Neural progenitor cell (in vitro differentiated cells): ENCODE measurements at places on chromosomes 12 and 14.

DNA sequence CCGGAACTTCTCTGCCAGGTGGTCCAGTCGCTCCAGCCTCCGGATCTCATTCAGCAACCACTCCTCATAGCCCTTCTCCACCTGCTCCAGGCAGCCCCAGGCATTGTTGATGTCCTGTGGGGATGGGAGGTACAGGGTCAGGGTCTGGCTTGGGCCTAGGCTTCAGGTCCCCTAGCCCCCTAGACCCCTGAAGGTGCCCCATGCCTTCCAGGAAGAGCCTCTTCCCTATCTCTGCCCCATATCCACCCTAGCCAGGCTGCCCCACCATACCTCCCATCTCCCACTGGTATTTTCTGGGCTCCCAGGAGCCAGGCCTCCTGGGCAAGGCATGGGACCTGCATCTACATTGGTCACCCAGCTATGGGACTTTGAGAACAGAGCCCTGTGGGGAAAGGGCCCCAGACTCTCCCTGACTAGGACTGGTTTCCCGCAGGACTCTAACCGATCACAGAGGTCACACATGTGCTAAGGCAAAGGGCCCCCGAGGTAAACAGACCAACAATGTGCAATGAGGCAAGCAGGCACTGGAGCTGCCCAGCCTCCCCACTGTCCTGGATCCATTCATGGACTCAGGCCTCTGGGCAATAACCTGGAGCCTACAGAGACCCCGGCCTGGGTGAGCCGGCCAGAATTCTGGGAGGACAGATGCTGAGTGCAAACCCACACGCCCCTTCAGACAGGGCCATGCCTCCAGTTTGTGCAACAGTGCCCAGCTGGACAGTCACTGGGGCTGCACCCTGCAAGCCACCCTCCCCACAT lies 88.8 kb downstream of the ACTN1 start:
- DNase-seq, result no peak

GRCh38 chr12:3455312-3455711 lies 35.7 kb upstream of the PRMT8 start:
- DNase-seq, result no peak

- no peak for DNase-seq
Measured at GRCh38 chr12:40390980-40391379, 166.2 kb downstream of the LRRK2 start.

GRCh38 chr12:99611599-99611998 lies 36.0 kb upstream of the GARIN6 start:
- DNase-seq, result no peak
